Stimulated activated CD8-positive, alpha-beta memory T cell treated with anti-CD3 and anti-CD28 coated beads, Interleukin-7, amount 100 ng/mL, for 1 hour (primary cell): ENCODE measurements at places on chromosomes 4 and X.

DNA sequence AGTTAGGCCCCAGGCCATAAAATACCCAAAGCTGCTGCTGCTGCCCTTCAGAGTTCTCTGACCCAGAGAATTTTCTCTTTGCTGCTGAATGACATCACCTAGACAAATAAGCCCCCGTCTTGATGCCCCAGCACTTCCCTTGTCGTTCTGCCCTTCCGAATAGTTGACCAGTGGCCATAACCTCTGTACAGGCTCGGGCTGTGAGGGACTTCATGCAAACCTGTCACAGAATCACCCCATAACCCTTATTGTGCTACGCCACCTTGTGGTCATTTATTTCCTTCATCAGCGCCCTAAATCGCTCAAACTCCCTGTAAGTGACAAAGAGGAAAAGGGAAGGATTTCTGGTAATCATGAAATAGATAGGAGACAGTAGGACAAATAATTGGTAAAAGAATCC lies 18.8 kb downstream of the SPACA5 start:
- no peak for DNase-seq

- no peak for DNase-seq
These were observed 87.0 kb downstream of the GLRA2 start for GRCh38 chrX:14616301-14616700.

DNA sequence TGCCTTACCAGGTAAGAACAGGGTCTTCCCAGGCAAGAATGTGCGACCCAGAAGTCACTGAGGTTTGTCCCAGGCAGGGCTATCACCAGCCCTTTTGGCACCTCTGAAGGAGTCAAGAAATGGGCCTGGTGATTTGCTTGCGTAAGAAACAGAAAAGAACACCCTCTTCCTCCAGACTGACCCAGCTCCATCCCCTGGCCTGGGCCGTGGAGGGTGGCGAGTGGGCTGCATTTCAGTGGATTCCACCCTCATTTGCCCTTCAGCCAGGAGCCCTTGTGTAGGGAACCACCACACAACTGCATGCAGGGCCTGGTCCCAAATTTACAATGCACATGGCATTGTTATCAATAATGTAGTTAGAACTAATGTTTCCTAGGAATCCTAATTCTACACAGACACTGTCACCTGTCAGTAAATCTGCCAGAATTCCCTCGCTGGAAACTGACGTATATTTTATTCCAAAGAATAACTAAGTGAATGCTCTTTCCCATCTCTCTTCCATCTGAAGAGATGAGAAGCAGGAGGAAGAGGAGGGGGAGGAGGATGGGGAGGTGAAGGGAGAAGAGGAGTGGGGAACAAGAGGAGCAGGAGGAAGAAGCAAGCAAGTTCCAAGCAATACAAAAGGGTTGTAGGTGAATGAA lies 46.6 kb downstream of the TSPAN5 start:
- DNase-seq, result no peak

GRCh38 chrX:150486011-150486410 lies 82.4 kb upstream of the MTM1 start:
- no peak for DNase-seq

DNA sequence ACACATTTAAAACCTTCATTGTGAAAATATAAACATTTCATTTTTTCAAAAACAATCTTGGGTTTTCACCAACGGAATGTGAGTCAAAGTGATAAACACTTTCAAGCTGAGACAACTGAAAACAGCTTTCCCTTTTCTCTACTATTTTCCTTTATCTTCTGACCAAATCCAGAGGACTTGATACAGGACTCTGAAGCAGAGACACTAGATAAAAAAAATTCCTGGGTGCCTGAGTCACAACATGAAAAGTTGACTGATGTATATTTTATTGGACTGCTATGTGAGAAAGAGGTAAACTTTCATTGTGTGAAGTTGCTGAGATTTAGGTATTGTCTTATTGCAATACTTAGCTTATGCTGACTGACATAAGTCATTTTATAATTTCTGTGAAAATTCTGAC lies 411.2 kb downstream of the SPOCK3 start:
- no peak for DNase-seq

DNA sequence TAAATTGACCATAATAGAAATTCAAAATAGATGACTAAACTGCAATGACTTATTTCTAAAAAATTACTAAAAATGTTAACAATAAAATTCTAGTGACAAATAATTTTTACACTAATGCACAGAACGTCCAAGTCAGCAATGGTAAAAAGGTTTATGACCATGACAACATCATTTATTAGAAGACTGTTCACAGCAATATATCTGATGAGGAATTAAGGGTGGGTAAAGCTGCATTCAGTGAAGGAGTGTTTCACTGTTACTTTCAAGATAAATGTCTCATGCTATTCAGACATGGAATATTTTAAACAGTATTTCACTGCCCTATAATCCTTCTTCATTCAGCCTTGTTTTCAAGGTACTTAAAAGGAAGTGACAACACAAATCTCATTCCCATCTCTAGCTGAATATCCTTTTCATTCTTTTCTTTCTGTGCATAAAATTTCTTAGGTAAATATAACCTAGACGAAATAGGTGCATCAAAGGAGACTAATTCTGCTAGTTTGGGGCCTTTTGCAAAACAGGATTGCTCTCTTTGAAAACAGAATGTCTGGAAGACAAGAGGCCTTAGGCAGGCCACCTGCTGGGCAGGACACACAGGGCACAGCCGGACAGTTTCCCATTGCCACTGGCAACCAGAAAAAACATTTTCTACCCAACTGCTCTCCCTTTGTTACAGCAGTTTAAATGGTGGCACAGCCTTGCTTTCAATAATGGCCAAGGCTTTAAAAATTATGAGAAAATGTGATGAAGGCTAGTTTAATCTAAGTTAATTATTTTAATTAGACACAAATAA lies 600.3 kb downstream of the SPRY1 start:
- DNase-seq, result no peak

GRCh38 chr4:65600656-65601055 lies 69.6 kb downstream of the EPHA5 start:
- no peak for DNase-seq

DNA sequence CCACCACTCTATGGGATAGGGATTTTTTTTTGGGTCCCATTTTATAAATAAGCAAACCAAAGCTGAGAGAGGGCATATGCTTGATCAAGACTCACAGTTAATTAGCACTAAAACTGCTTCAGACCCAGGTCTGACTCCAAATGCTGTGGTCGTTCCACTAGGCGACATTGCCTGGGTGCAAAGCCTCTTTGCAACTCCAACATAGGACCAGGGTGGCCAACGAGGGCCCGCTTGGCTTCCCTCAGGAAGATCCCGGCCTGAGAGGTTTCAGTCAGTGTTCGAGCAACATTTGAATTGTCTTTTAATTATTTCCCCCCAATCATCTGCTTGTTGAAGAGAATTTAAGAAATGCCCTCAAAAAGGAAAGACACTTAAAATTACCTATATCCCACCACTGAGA lies 11.2 kb downstream of the PJA1 start:
- no peak for DNase-seq

GRCh38 chr4:1544861-1545281 lies 138.6 kb upstream of the NKX1-1 start:
- no peak for DNase-seq

DNA sequence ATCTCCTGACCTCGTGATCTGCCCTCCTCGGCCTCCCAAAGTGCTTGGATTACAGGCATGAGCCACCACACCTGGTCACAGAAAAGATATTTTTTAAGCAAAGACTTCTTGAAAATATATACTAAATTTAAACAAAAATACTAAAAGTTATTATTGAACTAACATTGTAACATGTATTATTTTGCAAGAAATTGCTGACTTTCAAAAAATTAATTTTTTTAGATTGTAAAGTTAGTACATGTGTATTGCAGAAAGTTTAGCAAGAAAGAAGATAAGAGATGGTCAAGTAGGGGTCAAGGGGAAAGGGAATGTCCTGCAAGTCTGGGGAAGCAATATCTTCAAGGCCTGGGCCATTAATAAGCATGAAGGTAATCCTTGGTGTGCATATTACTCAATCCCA lies 54.3 kb upstream of the HPGDS start:
- DNase-seq, result no peak

- DNase-seq, result no peak
These were observed 30.4 kb downstream of the ELF4 start for GRCh38 chrX:130079824-130080406.

- DNase-seq, result no peak
These were observed 14.4 kb upstream of the VCX start for GRCh38 chrX:7828594-7828993.

DNA sequence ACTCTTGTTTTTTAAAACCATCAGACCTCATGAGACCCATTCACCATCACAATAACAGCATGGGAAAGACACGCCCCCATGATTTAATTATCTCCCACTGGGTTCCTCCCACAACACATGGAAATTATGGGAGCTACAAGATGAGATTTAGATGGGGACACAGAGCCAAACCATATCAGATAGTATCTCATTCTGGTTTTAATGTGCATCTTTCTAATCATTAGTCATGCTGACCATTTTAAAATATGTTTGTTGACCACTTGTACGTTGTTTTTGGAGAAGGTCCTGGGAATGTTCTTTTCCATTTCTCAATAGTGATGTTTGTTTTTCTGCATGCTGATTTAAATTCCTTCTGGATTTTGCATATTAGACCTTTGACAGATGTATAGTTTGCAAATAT lies 119.0 kb downstream of the RTL3 start:
- DNase-seq, result no peak

DNA sequence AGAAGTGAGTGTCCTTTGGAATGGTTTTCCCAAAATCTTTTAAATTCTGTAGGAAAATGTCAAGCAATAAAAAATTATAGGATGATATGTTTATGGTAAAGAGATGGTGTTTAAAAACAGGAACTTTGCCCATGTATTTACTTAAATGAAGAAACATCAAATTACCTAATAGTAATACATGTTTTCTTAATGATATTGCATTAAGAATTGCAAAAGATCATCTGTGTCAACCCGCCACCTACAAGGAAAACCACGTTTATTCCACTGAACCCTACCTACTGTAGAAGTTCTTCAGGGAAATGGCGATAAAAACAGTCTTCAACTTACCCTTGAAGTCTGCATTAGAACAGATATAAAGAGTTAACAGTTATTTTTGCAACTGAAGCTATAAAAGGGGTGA lies 67.2 kb upstream of the NDP start:
- DNase-seq, result no peak

- no peak for DNase-seq
These were observed 75.8 kb upstream of the PCDH18 start for GRCh38 chr4:137608085-137608484.
